NT2/D1 (cell line): ENCODE measurements at places on chromosomes 7 and 10.

DNA sequence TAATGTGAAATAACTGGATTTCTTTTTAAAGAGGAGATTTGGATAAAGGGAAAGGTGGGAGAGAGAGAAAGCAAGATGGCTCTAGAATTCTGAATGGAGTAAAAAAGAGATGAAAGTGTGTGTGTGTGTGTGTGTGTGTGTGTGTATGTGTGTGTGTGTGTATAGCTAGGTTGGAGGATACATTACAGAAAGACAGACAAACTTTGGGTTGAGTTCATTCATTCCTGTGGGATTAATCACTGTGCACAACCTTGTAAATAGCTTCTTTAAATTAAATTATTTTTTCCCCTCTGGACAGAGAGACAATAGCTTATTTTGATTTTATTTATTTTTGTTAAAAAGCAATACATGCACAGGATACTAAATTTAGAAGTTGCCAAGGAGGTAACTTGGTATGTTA lies 7.5 kb downstream of the ASB4 start:
- no peak for DNase-seq

GRCh38 chr10:112533916-112534315 lies 86.9 kb downstream of the VTI1A start:
- DNase-seq, result no peak

- no peak for DNase-seq
Observed at GRCh38 chr7:954330-955238, at the start of gene ADAP1. TSS of gene ADAP1 (minus strand) at chr7:954680. CDS start at chr7:954477, 203 bp downstream.

GRCh38 chr7:158549616-158550393 lies 37.8 kb downstream of the PTPRN2 start:
- no peak for DNase-seq

DNA sequence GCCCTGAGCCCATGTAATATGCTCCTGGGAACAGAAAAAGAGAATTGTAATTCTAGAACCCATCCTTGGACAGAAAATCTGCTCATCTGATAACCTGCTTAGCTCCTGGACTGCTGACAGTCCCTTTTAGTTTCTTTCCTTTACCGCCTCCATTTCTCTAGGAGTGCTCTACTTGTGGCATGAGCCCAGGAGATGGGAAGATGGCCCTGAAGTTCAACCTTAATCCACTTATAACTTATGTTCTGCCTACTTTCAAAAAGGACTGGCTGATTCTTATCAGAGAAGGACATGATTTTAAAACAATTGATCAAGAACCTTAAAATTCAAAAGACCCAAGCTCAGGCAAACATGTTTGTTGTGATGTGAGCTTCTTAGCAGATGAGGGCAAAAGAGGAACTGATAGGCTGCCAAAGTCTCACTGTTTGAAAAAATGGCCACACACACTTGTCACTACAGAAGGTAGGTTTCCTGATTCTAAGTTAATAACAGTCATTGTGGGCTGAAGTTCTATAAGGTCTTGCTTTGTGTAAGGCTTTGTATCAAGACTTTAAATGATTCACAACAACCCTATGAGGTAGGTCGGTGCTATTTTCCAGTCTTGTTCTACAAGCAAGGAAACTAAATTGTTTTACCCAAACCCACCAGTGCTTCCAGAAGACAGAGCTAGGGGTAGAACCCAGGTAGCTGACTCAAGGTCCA lies 94.3 kb upstream of the AFAP1L2 start:
- DNase-seq, result no peak

DNA sequence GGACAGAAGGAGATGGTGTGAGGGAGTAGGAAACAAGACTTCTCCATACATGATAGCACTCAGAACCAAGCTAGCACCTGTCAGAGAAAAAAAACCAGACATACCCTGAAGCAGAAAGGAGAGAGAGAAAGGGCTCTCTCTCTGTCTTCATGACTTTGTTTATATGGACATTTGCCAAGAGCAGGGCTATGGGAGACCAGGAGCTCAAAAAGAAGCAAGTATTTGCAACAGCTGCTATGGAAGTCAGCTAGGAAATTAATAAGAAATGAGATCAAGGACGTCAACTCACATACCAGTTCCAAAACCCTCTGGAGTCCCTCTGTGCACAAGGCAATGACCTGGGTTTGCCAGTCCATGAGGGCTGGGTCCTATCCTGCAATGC lies 111.6 kb downstream of the SGMS1 start:
- no peak for DNase-seq

DNA sequence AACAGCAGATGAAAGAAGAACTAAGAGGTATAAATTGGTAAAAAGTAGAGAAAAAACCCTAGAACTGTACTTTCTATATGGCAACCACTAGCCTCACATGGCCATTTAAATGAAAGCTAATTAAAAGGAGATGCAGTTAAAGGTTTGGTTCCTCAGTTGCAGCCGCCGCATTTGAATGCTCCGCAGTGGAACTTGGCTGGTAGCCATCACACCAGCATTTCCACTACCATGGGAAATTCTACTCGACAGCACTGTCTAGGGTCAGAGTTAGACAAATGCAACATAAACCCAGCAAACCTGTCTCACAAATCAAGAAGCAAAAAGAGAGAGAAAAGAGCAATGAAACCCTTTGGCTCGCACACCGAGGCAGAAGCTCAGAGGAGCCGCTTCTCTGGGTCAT lies 29.7 kb downstream of the VIPR2 start:
- DNase-seq, result no peak

GRCh38 chr7:143238289-143238980 lies 16.6 kb downstream of the TAS2R40 start:
- no peak for DNase-seq

- DNase-seq, result no peak
Observed at GRCh38 chr7:139044813-139045794, 9.3 kb upstream of the ZC3HAV1L start.

GRCh38 chr7:38673795-38674194 lies 42.6 kb upstream of the AMPH start:
- DNase-seq, result no peak

DNA sequence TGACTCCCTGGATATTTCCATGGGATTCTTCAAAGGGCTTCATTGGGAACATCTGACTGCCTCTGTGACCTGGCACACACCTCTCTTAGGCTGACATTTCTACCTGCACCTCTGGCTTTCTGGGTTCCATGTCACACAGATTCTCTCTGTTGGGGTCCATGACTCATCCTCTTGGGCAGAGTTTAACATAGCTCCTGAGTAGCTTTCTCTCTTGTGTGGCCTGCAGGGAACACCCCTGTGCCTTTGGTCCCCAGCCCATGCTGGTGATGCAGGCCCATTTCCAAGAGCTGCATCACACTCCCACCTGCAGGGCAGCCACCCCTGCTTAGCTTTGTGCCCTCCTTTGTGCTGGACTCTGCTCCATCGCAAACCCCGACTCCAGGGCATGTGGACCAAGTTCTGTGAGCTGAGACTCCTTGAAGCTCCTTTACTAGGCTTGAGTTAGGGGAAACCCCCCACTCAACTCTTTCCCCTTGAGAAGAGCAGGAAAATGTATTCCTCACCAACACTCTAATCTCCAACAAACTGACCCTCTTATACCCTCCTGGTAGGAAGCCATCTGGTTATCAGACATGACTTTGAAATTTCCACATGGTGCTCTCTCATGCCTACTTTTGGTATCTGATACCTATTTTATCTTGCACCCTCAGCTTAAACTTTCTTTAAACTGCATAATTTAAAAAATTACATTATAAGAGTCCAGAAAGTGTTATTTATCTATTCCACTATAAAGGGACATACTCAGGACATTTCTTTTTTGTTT lies 93.3 kb downstream of the ZNF777 start:
- no peak for DNase-seq
